ENCODE measurements at places on chromosomes 1 and 21. TPM values are rescaled to one million over a fixed set of nuclear protein-coding genes. Genes with fewer than 3 reads are reported as not detected.

The OR2L2 gene
- not detected for total RNA-seq

The RGS1 gene
- 1.6 TPM for total RNA-seq

The ACTL8 gene
- total RNA-seq, result 10.0 TPM

The KCNA3 gene
- total RNA-seq, result 3.8 TPM

Data from motor neuron (in vitro differentiated cells).